Occipital lobe (tissue), 3 donors: ENCODE measurements at places on chromosomes 6 and 20. TPM values are rescaled to one million over a fixed set of nuclear protein-coding genes. Genes with fewer than 3 reads are reported as not detected.

DNA sequence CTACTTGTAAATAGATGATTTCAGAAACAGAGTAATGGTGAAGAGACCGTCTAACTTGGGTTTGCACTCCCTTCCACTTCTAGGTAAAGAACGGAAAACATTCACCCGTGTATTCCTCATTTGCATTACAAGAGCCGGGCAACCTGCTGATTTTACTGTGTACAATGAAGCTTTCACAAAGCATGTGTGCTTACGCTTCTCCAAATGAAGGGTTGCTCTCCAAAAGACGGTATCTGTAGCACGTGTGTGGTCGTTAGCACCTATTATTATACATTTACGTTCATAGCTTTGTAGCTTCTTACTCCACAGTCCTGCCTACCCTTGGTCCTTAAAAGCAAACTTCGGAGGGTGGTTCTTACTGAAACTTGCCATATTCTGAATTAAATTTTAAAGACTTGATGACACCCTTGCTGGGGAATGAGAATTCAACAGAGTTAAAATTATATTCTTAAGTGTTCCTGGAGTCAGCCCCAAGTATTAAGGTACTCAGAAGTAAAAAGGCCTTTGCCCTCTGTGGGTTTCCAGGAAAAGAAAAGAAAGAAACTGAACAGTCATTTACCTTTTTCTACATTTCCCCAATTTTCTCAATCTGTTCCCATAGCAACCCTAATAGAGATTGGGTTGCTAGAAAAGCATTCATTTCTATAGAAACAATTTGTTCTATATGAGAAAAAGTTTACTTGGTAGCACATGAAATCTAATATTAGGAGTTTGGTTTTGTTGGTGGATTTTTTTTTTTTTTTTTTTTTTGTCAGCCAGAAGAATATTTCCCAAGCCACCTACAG, 61.9 kb upstream of the KCNG1 start:
- no peak for DNase-seq

Gene FAM217A
- not detected for total RNA-seq

- no peak for DNase-seq
Measured at GRCh38 chr20:60142587-60142986, 184.4 kb downstream of the CDH26 start.

Gene VGLL2
- total RNA-seq = not detected

GRCh38 chr6:97032955-97033354, 108.4 kb downstream of the KLHL32 start:
- no peak for DNase-seq

- DNase-seq = no peak
Measured at GRCh38 chr6:156840606-156841005, 63.4 kb downstream of the ARID1B start.

GRCh38 chr6:19472153-19472552, 365.0 kb upstream of the ID4 start:
- DNase-seq = no peak

GRCh38 chr20:34904202-34904621, 27.8 kb downstream of the ACSS2 start:
- no peak for DNase-seq

DNA sequence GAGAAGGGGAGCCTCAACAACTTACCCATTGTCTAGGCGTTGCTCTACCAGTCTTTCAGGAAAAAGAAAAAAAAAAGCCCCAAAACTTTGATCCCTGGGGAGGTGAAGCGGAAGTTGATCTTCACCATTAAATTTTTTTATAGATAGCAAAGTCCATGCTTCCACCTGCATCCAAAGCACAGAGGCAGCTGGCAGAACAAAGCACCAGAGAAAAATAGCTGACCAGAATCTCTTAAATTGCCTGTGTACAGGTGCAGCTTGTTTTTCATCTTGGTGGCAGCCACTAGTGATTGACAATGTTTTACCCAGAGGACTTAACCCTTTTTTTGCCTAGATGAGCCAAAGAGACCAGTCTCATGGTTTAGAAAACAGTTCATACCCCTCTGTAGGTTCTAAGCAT, 86.0 kb downstream of the MYB start:
- DNase-seq = no peak
